CD4-positive, alpha-beta T cell treated with Interleukin-4 for 4 hours (primary cell): ENCODE measurements at places on chromosomes 6 and 20.

GRCh38 chr6:4613381-4613780 is 162.8 kb upstream of the CDYL start:
- no peak for DNase-seq

DNA sequence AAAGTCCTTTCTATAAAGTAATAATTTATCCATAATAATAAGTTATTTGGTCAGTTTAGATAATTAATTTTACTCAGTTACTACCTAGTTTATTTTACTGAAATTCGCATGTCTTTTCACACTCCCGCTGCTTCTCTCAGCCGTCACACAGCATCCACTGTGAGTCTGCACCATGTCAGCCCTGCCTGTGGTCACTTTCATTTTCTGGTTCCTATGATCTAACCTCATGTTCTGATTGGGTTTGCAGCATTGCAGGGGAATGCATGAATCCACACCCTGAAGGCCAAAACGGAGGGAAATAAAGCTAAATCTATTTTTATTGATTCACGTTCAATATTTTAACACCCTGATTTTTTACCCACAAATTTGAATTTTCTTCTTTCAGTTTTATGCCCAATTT is 47.4 kb downstream of the PDE10A start:
- DNase-seq: no peak

DNA sequence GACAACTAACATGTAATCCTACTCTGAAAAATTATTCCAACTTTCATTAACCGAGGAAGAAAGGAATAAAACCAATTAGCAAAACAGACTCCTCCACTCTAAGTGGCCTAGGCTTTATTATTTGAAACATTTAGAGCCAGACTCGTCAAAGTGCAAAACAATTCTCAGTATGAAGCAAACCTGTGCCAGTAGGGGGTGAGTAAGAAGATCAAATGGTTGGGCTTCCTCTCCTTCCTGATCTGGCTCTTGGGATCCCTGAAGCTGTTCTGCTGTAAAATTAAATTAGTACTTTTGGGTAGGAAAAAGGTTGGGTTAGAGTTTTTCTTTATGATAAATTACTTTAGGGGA is 177.6 kb upstream of the MAN1A1 start:
- no peak for DNase-seq

- no peak for DNase-seq
Measured at GRCh38 chr6:27241443-27241842, 6.1 kb upstream of the PRSS16 start.

- DNase-seq: no peak
Measured at GRCh38 chr20:58585753-58586540, 65.1 kb upstream of the STX16 start.
